ENCODE measurements at places on chromosomes 1 and 21.

GRCh38 chr1:8348777-8349472, 31.0 kb downstream of the SLC45A1 start:
- peak; percentile 49 for DNase-seq

DNA sequence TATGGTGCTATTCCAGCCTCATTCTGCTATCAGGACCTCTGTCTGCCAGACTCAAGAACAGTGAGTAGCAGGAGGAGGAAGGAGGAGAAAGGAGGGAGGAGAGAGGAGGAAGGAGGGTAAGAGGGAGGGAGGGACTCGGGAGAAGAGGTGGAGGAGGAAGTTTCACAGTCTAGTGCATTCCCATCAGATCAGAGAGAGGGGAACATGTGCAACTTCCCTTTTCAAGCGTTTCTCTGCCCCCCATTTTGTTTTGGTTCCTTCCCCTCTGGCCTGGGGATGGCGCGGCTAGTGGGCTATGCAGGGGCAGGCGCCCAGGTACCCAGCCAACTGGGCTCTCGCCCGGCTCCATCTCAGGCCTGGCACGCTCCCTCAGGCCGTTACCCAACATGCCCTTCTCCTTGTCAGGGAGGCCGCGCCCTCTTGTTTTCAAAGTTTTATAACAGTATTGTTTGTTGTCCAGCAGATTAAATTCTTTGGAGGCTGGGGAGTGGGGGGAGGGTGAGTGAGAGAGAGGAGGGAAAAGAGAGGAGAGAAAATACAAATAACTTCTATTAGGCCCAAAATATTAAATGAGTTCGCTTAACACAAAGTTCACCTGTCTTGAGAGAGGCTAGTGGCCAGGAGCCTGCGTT, 56.0 kb downstream of the CD46 start:
- DNase-seq = no peak

DNA sequence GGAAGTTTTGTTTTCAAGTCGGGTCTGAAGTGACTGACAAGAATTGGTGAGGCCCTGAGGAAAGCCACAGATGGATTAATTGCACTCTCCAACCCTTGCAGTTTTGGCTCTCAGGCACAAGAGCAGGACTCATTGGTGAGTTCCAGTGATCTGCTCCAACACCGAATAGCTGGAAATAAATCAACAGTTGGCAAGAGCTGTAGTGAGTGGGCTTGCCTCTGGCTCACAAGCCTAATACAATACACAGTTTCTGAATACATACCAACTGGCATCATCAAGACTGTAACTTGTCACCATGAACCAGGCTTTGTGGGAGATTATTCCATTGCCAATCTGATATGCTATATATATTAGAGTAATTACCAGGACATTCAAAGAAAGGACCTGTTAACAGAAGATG, 131.6 kb downstream of the GRIK1 start:
- no peak for DNase-seq

GRCh38 chr1:212104586-212105325, 69.2 kb downstream of the DTL start:
- DNase-seq = peak; percentile 5

DNA sequence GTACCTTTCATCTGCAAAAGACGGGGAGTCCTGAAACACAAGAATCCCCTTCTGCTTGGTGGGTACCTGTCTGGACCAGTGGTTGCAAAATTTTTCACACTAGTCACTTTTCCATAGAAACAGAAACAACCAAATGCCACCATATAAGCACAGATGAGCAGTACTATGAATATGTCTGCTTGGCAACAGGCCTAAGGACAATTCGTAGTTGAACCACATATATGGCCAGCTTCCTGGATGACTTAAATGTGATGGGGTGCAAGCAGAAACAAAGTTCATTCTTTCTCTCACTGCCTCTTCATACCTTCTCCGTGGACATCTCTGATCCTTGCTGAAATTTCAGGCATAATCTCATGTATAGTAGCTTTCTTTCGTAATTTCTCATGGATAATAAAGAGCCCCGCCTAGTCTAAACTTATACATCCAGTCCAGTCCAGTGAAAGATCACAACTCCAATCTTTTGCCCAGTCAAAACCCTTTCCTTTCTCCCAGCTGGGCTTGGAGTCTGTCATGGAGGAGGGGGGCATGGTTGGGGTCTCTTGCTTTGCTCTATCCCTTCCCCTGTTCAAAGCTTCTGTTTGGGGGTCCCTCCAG, 7.0 kb downstream of the FCAMR start:
- DNase-seq = peak; percentile 20

DNA sequence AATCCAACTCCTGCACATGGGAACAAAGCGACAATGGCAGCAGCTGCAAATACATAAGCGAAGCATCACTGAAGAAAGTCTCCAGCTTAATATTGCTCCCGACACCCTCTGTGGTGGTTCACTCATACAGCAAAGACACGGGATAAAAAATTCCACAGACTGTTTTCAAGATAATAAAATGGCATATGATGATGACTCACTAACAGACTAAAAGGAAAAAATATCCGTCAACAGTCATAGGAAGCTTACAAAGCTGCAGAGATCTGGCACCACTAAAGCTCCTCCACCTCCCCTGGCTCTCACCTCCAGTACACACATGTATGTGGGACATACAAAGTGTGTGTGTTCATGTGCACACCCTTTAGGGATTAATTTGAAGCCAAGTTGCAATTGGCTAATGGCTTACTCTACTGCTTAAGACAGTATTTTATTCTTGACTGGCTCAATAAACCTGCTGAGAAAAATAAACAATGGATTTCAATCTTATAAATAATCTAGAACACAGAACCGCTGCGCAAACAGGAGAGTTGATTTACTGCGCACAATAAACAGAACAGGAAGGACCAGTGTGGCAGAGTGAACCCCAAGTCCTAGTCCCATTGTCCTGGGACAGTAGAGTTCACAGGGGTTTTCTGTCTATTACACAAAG, 94.4 kb downstream of the SLC45A1 start:
- DNase-seq = peak; percentile 85

DNA sequence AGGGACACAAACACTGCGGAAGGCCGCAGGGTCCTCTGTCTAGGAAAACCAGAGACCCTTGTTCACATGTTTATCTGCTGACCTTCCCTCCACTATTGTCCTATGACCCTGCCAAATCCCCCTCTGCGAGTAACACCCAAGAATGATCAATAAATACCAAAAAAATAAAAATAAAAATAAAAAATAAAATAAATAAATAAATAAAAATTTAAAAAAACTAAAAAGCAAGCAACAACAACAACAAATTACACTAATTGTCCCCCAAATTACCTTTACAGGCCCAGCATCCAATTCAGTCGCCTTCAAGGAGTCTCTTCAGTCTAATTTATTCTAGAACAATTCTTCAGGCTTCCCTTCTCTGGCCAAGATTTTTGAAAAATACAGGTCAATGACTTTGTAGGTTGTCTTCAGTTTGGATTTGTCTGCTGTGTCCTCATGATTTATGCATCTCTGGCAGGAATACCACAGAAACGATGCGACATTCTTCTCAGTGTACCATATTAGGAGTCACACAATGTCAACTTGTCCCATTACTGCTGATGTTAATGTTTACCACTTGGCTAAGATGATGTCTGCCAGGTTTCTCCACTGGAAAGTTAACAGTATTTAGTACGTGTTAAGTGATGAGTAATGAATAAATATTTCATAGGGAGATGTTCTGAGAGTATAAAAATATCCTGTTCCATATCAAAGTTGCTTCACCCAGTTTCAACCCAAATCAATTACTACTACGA, 20.3 kb upstream of the BMP8B start:
- no peak for DNase-seq

DNA sequence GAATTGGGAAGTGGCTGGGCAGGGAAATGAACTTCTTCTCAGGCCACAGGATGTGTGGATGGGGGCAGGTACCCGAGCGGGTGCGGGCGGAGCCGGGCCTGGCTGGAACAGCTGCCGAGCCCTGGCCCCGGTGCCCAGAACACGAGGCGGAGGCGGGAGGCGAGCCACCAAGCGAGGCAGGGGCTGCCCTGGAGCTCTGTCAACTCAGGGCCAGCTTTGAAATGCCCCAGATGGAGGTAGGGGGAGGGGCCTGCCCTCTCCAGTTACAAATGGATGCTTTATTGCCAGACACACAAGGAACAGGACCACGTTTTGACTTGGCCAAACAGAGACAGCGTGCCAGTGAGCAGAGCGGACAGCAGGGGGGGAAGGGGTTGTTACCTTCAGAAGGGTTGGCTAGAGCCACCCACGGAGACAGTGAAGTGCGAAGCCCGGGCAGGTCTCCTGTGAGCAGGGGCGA, 240.4 kb downstream of the SDCCAG8 start:
- DNase-seq = no peak

DNA sequence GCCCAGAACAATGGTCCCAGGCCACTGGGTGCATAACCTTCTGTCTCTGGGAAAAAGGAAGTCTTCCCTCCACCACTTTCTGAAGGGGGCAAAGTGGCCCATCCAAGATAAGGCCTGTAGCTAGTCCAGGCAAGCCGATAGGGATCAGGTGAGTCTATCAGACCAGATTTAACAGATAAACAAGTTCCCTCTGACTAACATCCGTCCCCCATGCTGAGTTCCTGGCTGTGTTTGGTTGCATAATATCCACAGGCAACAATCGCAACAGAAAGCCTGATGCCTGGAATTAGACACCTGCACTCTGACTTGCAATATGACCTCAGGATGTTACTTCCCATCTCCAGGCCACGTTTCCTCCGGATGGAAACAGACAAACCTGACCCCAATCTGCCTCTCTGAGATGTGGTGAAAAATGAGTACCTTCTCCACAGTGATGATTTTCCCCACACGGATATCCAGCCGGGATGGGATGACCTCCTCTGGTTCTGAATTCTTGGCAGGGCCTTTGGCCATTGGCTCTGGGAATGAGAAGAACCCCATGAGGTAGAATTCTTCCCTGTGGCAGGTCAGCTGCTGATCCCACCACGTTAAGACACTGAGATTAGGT, 36.4 kb downstream of the YARS1 start:
- no peak for DNase-seq

DNA sequence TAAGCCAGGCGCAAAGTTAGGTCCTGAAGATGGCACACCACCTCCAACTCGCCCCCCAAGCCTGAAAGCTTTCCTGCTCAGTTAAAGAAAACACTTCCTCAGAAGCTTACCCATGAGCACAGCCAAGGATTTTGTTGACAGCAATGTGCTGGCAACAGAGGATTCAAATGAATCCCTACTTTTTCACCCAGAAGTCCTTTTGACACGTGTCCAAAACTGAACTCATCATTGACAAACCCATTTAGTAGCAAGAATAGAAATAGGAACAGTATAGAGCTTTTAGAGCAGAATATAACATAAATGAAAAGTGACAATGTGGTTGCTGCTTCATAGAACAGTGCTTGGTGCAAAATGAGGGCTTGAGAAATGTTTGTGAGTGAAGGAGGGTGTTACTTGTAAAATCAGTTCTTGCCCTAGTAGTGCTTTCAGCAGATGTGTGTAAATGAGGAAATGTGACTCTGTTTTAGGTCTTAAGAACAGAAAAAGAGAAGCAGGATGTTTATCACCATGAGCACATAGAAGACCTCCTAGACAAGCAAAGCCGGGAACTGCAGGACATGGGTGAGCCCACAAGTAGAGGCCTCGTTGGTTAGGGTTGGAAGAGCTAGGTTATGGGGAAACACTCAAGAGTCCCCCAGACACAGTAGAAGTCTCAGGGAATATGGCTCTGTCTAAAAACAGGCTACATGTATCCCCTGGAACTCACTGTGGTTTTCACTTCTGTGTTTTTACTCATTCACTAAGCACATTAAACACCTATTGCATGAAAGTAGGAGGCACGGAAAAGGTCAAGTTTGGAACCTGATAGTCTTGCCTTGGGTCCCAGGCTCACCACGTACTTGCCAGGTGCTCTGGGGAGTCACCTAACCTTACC, 48.6 kb upstream of the TMEM125 start:
- DNase-seq = no peak

DNA sequence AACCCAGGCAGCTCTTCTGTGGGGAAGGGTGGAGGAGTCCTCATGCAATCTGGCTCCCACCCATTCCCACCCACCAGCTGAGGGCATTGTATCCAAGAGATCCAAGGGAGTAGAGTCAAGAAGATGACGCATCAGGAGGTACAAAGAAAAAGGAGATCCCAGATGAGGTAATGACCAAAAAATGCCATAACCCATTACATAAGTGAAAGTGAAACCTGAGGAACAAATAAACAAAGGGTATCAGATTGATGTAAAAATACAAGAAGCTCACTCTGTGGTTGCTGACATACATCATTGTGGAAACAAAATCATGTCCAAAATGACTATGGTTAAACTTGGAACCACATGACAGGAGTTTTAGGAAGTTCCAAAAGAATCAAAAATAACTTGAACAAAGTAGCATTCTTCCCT, 42.5 kb downstream of the CCN1 start:
- peak; percentile 61 for DNase-seq

- DNase-seq = no peak
Measured at GRCh38 chr1:160451119-160451858, 50.9 kb downstream of the VANGL2 start.

- no peak for DNase-seq
Measured at GRCh38 chr1:152953761-152954160, 6.8 kb downstream of the SPRR5 start.

- DNase-seq = no peak
Measured at GRCh38 chr1:31064111-31064717, 1.3 kb downstream of the PUM1 start.

- DNase-seq = no peak
Measured at GRCh38 chr1:192808163-192808517, 699 bp upstream of the RGS2 start.

GRCh38 chr1:71881611-71882010, 400.7 kb downstream of the NEGR1 start:
- peak; percentile 55 for DNase-seq

DNA sequence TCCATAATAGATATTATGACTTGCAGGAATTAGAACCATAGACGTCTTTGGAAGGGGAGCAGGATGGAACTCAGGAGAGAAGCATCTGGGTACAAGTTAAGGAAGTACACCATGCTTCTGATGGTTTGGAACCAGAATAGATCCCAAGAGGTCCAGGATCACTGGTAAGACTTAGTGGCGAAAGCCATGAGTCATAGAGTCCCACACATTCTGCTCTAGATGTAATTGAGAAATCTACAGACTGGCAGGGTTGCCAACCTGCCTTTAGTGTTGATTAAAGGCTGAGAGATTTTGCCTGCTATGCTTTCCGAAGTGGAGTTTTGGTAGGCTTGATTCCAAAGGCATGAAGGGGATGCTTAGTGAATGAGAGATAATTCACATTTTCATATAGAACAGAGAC, 57.1 kb upstream of the C1orf87 start:
- DNase-seq = no peak

- DNase-seq = peak; percentile 51
Measured at GRCh38 chr1:52551507-52552235, 1.2 kb downstream of the TUT4 start.
